Germinal center (tissue), 1 donor: ENCODE measurements at places on chromosomes 2 and 18.
A peak's percentile ranks its signal among the peaks of the same experiment; 100 is the strongest.

DNA sequence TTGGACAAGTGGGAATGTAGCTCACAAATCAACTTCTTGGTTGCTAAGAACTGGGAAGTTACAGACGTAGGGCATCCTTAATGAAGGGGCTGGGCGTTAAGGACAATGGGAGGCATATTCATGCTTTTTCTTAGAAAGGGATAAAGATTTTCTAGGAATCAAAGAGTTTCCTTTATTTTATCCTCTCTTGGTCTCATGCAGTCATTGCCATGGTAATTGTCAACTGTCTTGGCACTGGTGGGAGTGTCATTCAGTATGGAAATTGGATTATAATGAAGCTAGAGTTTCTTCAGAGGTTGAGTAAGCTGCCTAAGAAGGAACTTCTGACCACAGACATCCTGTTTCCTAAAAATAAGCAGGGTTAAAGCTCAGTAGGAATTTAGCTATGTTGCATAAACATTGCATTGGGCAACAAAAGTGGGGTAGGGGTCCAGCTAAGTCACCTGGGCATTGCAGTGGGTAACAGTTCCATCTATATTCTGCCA is 114.0 kb downstream of the LYPD6B start:
- no peak for DNase-seq

- peak; percentile 27 for DNase-seq
Observed at GRCh38 chr2:5365871-5366461, 326.2 kb upstream of the SOX11 start.

GRCh38 chr2:39778233-39778632 is 825 bp downstream of the THUMPD2 start:
- DNase-seq = no peak

DNA sequence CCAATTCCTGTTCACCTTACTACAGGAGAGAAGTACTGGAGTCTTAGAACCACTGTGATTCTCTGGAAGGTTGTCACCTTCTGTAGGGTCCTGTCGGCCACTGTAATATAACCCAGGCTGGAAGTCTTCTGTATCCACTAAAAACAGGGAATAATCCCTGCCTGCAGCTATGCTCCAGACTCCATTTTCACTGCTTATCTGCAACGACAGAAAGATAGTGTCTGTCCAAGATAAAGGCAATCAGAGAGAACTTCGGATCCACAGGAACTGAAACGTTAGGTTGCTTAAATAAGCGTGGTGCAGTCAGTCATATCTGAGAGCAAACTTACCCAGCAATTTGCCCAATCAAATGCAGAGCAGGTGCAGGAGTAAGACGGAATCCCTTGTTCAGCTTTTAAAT is 34.2 kb downstream of the ALS2 start:
- DNase-seq = no peak

DNA sequence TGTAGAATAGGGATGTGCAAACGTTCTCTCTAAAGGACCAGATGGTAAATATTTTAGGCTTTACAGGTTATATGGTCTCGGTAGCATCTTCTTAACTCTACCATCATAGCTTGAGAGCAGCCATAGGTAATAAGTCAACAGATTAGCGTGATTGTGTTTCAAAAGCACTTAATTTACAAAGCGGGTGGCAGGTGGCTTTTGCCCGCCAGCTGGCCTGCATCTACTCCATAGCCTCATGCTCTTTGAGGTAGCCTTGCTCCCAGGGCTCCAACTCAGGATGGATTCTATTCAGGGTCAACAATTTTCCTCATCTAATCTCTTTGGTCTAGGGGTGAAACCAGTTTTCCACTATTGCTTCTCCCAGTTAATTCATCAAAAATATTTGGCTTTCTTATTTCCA is 5.0 kb upstream of the ATP9B start:
- DNase-seq = no peak

GRCh38 chr2:205755923-205756322 is 73.6 kb downstream of the NRP2 start:
- DNase-seq = no peak

- DNase-seq = no peak
Observed at GRCh38 chr2:239720361-239721360, 304.5 kb downstream of the NDUFA10 start.

GRCh38 chr18:43627848-43628530 is 350.7 kb upstream of the SYT4 start:
- DNase-seq = no peak

DNA sequence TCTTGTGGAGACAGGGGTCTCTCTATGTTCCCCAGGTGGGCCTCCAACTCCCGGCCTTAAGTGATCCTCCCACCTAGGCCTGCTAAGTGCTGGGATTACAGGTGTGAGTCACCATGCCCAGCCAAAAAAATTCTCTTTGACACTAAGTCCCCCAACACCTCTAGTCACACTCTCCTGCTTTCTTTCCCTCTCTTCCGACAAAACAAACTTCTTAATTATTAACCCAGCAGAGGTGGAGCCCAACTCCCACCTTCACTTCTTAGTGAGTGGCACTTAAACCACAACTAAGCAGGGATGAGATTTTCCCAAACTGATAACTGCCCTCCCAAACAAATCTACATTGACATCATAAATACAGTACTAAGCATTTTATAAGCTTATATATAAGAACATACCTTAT is 60.5 kb upstream of the PMAIP1 start:
- no peak for DNase-seq

GRCh38 chr2:240557808-240558207 is at the start of gene ANKMY1:
Gene ANKMY1 (minus strand): TSS chr2:240557988. CDS start chr2:240557335, 653 bp downstream.
- peak; percentile 91 for DNase-seq

DNA sequence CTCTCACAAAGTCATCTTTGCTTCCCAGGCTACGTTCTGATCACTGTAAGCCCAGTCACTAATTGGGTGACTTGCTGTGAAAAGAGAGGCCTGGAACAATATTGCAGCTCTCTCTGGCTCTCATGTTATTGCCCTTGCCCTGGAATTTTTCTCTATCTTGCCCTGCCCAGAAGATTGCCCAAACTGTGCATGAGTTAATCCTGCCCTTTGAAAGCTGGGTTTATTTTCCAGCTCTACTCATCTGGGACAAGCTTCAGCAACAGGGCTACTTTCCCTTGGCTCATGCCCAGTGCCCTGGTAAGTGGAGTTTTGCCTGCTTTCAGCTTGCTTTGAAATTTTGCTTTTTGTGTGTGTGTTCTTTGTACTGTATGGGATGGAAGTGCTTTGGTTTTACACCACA is 6.9 kb upstream of the EHBP1 start:
- no peak for DNase-seq

DNA sequence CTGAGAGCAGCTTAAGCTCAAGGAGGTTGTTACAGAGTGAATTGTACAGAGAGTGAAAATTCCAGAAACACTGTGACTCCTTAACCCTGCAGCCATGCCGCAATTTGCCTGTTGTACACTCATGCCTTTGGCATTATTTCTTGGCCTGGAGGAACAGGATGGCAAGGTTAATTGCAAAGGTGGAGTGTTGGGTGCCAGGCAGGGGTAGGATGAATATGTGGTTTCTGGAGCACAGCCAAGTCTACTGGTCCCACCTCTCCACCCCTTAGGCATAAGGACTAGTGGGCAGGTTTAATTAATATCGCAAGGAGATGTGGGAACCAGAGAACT is 250.2 kb downstream of the LRRTM1 start:
- DNase-seq = no peak

DNA sequence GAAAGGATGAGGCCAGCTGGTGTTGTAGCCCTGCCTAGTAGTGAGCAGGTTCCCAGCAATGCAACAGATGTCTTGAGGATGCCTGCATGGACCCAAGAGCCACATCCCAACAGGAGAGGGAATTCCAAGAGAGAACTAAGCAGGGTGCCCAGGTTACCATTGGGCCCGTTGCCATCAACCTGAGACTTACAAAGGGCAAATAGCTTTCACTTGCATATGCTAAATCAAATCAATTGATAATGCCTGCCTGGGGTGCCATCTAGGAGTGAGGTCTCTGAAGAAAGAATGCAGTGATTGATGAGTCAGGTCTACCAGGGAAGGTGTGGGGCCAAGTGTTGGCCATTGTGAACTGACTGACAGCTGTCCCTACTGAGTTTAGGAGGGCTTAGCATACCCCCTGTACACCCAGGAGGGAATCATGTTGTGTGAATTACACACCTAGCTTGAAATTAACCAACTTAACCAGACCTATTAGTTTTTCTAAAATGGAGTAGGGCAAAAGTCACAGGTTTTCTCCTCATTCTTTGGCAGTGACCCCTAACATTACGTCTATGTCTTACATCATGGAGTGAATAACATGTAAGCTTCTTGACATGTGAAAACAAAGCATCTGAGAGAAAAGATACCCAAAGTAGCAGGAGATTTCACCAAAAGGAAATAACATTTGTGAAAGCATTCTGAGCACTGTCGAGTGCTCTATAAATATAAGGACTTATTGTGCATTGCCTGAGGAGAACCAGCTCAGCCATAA is 32.3 kb downstream of the FHOD3 start:
- no peak for DNase-seq

- DNase-seq = no peak
Observed at GRCh38 chr2:145287736-145288135, 767.8 kb upstream of the ZEB2 start.
